ENCODE measurements at places on chromosomes 12 and 14.

DNA sequence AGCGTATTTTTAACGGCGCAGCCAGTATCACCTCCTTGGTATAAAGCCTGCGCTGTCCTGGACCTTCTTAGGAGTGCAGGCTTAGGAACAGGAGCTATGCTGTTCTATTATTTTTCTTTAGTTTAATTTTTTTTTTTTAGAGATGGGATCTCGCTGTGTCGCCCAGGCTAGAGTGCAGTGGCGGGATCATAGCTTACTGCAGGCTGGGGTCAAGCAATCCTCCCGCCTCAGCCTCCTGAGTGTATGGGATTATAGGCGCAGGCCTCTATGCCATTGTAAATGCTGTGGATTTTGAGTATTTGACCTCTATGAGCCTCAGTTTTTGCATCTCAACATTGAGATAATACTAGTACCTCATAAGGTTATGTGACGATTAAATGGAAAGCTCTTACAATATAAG lies 4.1 kb downstream of the OR10AD1 start:
- no peaks in the 10 kb centered on the region for H3K36me3 ChIP-seq
- peak overlapping the region; percentile 99 for H3K27ac ChIP-seq
- peaks cover 16% of the 10 kb centered on the region for H3K4me1 ChIP-seq
- H3K27me3 ChIP-seq: no peaks in the 10 kb centered on the region
- DNase-seq: no peak
- H3K4me3 ChIP-seq: peak overlapping the region; percentile 93

- peaks cover 20% of the 10 kb centered on the region for H3K4me1 ChIP-seq
- H3K27ac ChIP-seq: no peak overlapping the region
- H3K27me3 ChIP-seq: peaks cover 4% of the 10 kb centered on the region
- H3K36me3 ChIP-seq: peaks cover 4% of the 10 kb centered on the region
- no peak overlapping the region for H3K4me3 ChIP-seq
- DNase-seq: no peak
These were observed 8.7 kb upstream of the CACNA2D4 start for GRCh38 chr12:1927051-1927680.

- no peaks in the 10 kb centered on the region for H3K36me3 ChIP-seq
- H3K4me1 ChIP-seq: no peaks in the 10 kb centered on the region
- H3K4me3 ChIP-seq: no peak overlapping the region
- no peak overlapping the region for H3K27ac ChIP-seq
- no peak for DNase-seq
These were observed 107.2 kb downstream of the ZFC3H1 start for GRCh38 chr12:71556448-71556847.

DNA sequence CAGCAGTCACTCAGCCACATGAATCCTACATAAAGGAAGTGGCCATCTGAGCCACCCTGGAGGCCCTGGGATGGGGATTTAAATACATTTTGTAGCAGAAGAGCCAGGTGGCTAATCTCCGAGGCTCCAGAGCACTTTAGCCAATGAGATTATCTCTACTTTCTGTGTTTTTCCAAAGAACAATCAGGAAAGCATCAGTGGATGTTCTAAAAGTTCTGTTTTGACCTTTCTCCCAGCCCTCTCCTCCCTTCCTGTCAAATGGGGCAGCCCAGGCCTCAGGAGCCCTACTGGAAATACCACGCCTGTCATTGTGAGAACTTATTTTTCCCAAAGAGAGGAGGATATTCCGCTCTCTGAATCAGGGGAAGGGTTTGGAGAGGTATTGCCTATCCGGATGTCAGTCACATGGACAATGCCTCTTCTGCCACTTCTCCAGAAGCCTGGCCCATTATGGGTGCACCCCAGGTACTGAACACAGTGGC lies 336.8 kb upstream of the FKBP4 start:
- no peak overlapping the region for H3K4me3 ChIP-seq
- H3K27me3 ChIP-seq: no peaks in the 10 kb centered on the region
- peaks cover 7% of the 10 kb centered on the region for H3K4me1 ChIP-seq
- peaks cover 22% of the 10 kb centered on the region for H3K36me3 ChIP-seq

- H3K4me1 ChIP-seq: no peaks in the 10 kb centered on the region
- DNase-seq: no peak
- H3K27me3 ChIP-seq: no peaks in the 10 kb centered on the region
- no peak overlapping the region for H3K27ac ChIP-seq
These were observed 67.6 kb upstream of the AMN1 start for GRCh38 chr12:31796270-31796951.

GRCh38 chr14:32306549-32306948 lies 22.5 kb upstream of the AKAP6 start:
- no peak overlapping the region for H3K4me3 ChIP-seq
- no peak for DNase-seq
- no peaks in the 10 kb centered on the region for H3K27me3 ChIP-seq
- no peaks in the 10 kb centered on the region for H3K36me3 ChIP-seq
- H3K27ac ChIP-seq: no peak overlapping the region
- no peaks in the 10 kb centered on the region for H3K4me1 ChIP-seq

- H3K27ac ChIP-seq: no peak overlapping the region
- no peaks in the 10 kb centered on the region for H3K36me3 ChIP-seq
- no peaks in the 10 kb centered on the region for H3K4me1 ChIP-seq
- H3K4me3 ChIP-seq: no peak overlapping the region
- DNase-seq: no peak
These were observed 101.2 kb downstream of the NELL2 start for GRCh38 chr12:44774815-44775411.

DNA sequence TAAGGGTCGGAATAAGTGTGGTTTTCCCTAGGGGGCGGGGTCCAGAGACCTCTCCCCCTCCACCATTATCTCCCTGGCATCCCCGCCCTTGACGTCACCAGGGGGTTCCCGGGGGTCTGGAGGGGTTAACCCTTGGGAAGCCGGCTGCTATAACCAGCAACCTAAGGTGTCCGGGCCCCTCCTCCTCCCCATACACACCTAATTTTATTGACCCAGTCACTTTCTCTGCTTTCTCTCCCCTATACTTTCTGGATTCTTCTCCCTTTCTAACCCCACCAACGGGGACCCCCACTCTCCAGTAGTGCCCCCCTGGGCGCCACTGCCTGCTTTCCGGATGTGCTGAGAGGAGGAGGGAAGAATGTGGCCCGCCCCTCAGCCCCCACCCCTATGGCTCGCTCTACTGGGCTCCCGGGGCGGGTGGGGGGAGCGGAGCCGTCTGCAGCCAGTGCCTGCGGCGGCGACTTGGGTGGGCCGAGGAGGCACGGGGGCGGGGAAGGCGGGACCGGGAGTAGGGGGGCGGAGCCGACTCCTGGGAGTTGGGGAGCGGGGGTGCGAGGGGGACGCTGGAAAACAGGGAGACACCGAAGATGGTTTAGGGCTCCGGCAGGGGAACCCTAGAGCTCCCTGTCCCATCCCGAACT lies 1.8 kb downstream of the GLI1 start:
- peaks cover 24% of the 10 kb centered on the region for H3K27me3 ChIP-seq
- DNase-seq: no peak
- H3K36me3 ChIP-seq: peaks cover 7% of the 10 kb centered on the region
- H3K4me1 ChIP-seq: peaks cover 40% of the 10 kb centered on the region
- peak overlapping the region; percentile 86 for H3K27ac ChIP-seq

- peaks cover 9% of the 10 kb centered on the region for H3K4me1 ChIP-seq
- H3K4me3 ChIP-seq: no peak overlapping the region
- H3K27ac ChIP-seq: peak overlapping the region; percentile 61
These were observed 8.3 kb downstream of the IKZF4 start for GRCh38 chr12:56029166-56029519.

DNA sequence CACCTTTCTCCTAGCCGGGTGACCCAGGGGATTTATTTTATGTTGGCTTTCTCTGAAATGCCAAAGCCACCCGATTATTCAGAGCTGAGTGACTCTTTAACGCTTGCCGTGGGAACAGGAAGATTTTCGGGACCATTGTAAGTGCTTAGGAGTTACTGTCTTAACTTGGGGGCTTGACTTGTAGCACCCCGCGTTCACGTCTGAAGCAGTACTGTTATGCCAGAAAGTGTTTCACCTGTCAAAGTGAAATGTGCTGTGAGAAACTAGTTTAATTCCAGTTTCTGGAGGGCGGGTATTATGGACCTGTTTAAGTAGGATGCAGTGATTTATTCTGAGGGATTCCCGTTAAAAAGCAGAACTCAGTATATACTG lies 218 bp downstream of the LYSET start:
- H3K4me1 ChIP-seq: peaks cover 21% of the 10 kb centered on the region
- no peaks in the 10 kb centered on the region for H3K27me3 ChIP-seq
- DNase-seq: no peak
- H3K36me3 ChIP-seq: peaks cover 21% of the 10 kb centered on the region

- H3K36me3 ChIP-seq: no peaks in the 10 kb centered on the region
- no peak for DNase-seq
- no peaks in the 10 kb centered on the region for H3K27me3 ChIP-seq
- H3K27ac ChIP-seq: no peak overlapping the region
These were observed 322.7 kb downstream of the SOX5 start for GRCh38 chr12:23626791-23627190.

GRCh38 chr12:128727461-128727860 lies 96.3 kb downstream of the SLC15A4 start:
- H3K36me3 ChIP-seq: no peaks in the 10 kb centered on the region
- H3K27me3 ChIP-seq: no peaks in the 10 kb centered on the region
- no peak overlapping the region for H3K4me3 ChIP-seq
- H3K4me1 ChIP-seq: no peaks in the 10 kb centered on the region
- DNase-seq: no peak
- H3K27ac ChIP-seq: no peak overlapping the region

DNA sequence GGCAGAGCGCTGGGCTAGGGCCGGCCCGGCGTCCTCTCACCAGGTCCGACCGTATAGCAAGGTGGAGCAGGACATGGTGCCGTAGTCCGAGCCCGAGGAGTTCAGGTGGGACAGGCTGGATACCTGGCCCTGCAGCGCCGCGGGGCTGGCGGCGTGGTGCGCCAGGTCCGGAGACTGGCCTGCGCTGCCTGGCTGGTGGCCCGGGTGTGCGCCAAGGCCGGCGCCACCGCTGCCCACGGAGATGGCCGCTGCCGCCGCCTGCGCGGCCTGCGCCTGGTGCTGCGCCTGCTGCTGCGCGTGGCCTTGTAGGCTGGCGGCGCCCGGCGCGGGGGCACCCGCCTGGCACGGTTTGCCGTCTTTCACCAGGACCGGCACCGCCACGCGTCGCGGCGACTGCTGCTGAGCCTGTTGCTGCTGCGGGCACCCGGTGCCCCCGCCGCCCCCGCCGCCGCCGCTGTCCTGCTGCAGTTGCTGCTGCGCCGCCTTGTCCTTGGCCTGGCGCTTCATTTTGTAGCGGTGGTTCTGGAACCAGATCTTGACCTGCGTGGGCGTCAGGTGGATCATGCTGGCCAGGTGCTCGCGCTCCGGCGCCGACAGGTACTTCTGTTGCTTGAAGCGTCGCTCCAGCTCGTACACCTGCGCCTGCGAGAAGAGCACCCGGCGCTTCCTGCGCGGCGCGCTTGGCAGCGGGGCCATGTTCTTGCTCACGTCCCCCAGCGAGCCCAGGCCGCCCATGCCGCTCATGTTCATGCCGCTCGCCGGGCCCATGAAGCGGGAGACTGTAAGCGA lies 2.6 kb downstream of the NKX2-1 start:
- H3K4me3 ChIP-seq: no peak overlapping the region
- H3K36me3 ChIP-seq: no peaks in the 10 kb centered on the region
- DNase-seq: peak; percentile 10

DNA sequence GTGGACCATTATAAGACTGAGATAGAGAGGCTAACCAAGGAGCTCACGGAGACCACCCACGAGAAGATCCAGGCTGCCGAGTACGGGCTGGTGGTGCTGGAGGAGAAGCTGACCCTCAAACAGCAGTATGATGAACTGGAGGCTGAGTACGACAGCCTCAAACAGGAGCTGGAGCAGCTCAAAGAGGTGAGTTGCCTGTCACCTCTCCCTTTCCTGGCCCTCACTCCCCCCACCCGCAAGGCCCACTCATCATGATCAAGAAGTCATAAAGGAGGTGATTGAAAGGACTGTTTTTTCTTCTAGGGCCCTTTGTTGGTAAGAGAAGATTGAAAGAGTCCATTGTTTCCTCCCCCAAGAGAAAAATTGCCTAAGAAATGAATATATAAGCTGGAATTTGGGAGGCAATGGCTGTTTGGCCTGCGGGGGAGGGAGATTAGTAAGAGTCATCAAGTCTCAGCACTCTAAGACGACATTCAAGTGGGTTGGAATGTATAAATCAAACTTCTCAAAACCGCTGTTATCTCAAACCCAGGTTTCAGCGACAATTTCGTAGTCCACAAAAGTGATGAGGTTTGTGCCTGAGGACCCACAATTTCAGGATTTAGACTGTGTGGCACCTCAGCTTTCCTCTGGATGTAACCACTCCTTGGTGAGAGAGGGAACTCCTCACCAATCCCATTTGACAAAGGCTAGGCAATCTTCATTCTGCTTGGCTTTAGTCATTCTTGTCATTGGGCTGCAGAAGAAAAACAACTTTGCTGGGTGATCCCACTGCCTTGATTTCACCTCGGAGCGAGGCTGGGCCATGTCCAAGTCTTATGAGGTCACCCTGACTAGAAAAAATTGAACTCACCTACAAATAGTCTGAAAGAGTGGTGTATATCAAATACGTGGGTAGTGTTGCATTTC lies 966 bp downstream of the BICD1 start:
- peak overlapping the region; percentile 57 for H3K27ac ChIP-seq
- H3K4me3 ChIP-seq: peak overlapping the region; percentile 78
- H3K4me1 ChIP-seq: peaks cover 4% of the 10 kb centered on the region
- peak; percentile 44 for DNase-seq
- H3K27me3 ChIP-seq: no peaks in the 10 kb centered on the region

DNA sequence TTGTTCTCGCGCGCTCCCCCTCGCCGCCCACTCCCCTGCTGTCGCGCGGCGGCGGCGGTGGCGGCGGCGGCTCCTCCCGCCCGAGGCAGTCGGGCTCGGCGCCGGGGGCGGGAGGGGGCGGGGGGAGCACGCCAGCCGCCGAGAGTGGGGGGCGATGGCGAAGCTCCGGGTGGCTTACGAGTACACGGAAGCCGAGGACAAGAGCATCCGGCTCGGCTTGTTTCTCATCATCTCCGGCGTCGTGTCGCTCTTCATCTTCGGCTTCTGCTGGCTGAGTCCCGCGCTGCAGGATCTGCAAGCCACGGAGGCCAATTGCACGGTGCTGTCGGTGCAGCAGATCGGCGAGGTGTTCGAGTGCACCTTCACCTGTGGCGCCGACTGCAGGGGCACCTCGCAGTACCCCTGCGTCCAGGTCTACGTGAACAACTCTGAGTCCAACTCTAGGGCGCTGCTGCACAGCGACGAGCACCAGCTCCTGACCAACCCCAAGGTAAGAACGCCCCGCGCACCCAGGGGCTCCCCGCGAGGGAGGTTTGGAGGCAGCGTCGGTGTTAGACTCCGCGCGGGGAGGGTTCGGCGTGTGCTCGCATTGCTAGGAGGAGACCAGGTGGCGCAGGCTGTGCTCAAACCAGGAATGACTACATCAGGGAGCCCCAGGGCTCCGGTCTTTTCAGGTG lies 629 bp downstream of the KCNMB4 start:
- peaks cover 15% of the 10 kb centered on the region for H3K27me3 ChIP-seq
- H3K4me3 ChIP-seq: peak overlapping the region; percentile 82
- no peak for DNase-seq
- H3K27ac ChIP-seq: peak overlapping the region; percentile 64
- peaks cover 17% of the 10 kb centered on the region for H3K4me1 ChIP-seq

- H3K27me3 ChIP-seq: no peaks in the 10 kb centered on the region
- H3K4me3 ChIP-seq: no peak overlapping the region
- H3K36me3 ChIP-seq: peaks cover 16% of the 10 kb centered on the region
- no peak overlapping the region for H3K27ac ChIP-seq
- no peak for DNase-seq
These were observed 36.2 kb upstream of the YY1 start for GRCh38 chr14:100202712-100203111.

GRCh38 chr12:122966743-122967550 lies 684 bp upstream of the ABCB9 start:
- no peaks in the 10 kb centered on the region for H3K27me3 ChIP-seq
- H3K27ac ChIP-seq: no peak overlapping the region

Data from spinal cord (tissue), 10 donors.